ENCODE measurements at places on chromosomes 11 and 22. TPM values are rescaled to one million over a fixed set of nuclear protein-coding genes. Genes with fewer than 3 reads are reported as not detected.

PANX3 gene
- not detected for polyA plus RNA-seq

HYLS1 gene
- 4.6 TPM for polyA plus RNA-seq

NLRP14 gene
- polyA plus RNA-seq, result not detected

MS4A6A gene
- 31.4 TPM for polyA plus RNA-seq

BCO2 gene
- polyA plus RNA-seq, result 5.3 TPM

APOA4 gene
- not detected for polyA plus RNA-seq

AQP11 gene
- polyA plus RNA-seq, result 1.5 TPM

SHISAL1 gene
- 14.9 TPM for polyA plus RNA-seq

TRIM34 gene
- 4.1 TPM for polyA plus RNA-seq

ST14 gene
- 0.67 TPM for polyA plus RNA-seq

RAB36 gene
- 1.9 TPM for polyA plus RNA-seq

TMEM9B gene
- 35.3 TPM for polyA plus RNA-seq

SLC5A1 gene
- polyA plus RNA-seq, result 2.2 TPM

CNIH2 gene
- 3.2 TPM for polyA plus RNA-seq

SERPING1 gene
- polyA plus RNA-seq, result 109 TPM

UEVLD gene
- polyA plus RNA-seq, result 13.6 TPM

TREH gene
- polyA plus RNA-seq, result 0.25 TPM

APOBEC3B gene
- polyA plus RNA-seq, result 3.1 TPM

P2RY6 gene
- polyA plus RNA-seq, result 2.4 TPM

BACE1 gene
- 34.0 TPM for polyA plus RNA-seq

DEPDC7 gene
- polyA plus RNA-seq, result 17.2 TPM

FOLR2 gene
- polyA plus RNA-seq, result 31.4 TPM

VWCE gene
- polyA plus RNA-seq, result 4.9 TPM

SULT4A1 gene
- polyA plus RNA-seq, result 3.5 TPM
